Endothelial cell of umbilical vein (primary cell): ENCODE measurements at places on chromosomes 5 and 9. TPM values are rescaled to one million over a fixed set of nuclear protein-coding genes. Genes with fewer than 3 reads are reported as not detected.
A peak's percentile ranks its signal among the peaks of the same experiment; 100 is the strongest.

DNA sequence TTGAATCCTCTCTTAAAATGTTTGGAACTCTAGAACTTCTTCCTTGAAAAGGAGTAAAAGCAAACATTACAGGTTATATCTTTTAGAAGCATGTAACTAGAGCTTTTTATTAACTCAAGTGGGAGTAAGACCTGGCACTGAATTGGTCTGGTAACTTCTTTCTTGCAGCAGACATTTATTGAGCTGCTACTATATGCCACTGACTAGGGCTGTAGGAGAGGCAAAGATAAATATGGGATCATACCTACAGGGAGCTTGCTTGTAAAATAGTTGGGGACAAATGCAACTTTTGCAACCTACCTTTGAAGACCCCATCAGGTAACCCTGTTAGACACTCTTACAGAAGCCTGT is 231.9 kb upstream of the TUT7 start:
- no peak for DNase-seq

DNA sequence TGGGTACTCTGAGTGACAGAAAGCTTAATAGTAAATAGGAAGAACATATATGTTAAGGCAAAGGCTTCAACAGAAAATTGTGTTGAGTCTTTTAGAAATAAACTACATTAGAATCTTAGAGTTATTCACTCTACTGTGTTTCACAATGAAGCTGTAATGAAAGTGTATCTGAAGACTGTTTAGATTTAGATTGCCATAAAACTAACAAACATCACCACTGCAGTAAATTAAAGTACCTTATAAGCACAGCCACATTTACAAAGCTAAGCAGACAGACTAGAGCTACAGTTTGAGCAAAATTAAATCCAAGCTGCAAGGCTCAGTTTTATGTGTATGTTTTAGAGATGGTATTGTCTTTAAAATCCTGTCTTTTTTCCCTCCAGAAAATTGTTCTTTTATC is 172.4 kb downstream of the PBX3 start:
- DNase-seq, result no peak

The MEF2C gene
- 58.3 and 67.7 TPM in 2 replicates for total RNA-seq

- DNase-seq, result no peak
These were observed 10.1 kb downstream of the EEIG1 start for GRCh38 chr9:127970401-127971313.

DNA sequence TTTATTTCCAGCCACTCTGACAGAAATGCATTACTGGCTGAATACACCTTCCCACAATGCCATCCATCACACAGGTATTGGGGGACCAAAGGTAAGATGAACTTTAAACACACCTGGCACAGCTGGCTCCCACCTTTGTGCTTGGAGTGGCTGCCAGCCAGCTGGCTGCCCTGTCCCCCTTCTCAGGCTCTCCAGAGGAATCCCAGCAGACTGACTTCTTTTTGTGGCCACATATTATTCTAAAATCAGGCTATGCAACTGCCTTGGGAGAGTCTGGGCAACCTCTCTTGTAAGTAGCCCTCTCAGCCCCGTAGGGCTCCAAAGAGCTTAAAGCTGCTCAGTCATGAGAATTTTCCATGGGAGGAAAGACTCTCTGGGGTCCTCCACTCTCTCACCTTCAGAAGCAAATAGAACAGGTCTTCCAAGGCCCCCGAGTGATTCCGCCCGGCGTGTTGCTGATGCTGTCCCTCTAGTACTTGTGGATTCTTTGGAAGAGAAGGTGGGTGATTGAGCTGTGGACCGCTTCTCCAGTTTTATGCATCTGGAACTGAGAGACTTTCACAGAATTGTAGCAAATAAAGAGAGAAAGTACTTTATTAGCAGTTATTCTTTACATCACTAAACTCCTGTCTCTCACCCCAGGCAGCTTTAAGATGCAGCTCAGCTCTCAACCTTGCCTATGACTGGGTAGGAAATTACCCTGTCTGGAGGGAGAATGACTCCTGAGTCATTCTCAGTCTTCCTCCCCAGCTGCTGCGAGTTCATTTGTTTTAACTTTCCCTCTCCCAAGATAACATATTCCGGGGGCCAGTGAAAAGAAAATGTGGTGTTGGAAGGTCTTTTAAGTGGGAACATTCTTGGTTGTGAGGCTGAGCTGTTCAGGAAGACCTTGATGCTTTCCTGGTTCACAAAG is 159.4 kb upstream of the PITX1 start:
- peak; percentile 80 for DNase-seq

- no peak for DNase-seq
These were observed 213.3 kb downstream of the PCSK1 start for GRCh38 chr5:96219580-96220281.

GRCh38 chr5:166024970-166025369 is 2266.5 kb upstream of the WWC1 start:
- DNase-seq, result no peak

The HAVCR1 gene
- total RNA-seq, result not detected in 2 replicates

The LIFR gene
- 34.9 and 36.4 TPM in 2 replicates for total RNA-seq

- DNase-seq, result no peak
These were observed 5.3 kb downstream of the TXNDC15 start for GRCh38 chr5:134879456-134879855.

The FBN2 gene
- total RNA-seq, result 57.4 and 61.6 TPM in 2 replicates

DNA sequence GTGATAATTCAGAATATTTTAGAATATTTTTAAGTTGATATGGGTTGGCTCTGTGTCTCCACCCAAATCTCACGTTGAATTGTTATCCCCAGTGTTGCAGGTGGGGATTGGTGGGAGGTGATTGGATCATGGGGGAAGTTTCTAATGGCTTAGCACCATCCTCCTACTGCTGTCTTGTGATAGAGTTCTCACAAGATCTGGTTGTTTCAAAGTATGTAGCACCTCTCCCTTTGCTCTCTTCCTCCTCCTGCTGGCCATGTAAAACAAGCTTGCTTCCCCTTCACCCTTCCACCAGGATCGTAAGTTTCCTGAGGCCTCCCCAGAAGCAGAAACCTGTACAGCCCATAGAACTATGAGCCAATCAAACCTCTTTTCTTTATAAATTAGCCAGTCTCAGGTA is 214.6 kb upstream of the C9orf72 start:
- no peak for DNase-seq

GRCh38 chr9:121280715-121281613 is 13.0 kb downstream of the GSN start:
- no peak for DNase-seq

DNA sequence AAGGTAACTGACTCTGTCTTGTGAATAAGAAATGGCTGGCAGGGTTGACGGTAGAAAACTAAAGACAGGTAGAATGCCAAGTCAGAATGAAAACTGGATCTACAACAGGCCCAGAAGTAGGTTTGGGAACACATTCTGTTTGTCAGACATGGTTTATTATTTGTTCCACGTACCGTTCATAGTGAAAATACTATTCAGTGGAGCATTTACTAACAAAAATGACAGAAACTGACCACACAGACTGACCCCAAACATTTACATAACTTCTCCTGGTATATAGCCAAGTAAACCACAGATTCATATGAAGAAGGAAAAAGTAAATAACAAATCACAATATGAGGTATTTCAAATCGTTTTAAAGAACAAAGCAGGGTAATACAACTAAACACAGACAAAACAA is 73.7 kb downstream of the SLC38A9 start:
- no peak for DNase-seq

DNA sequence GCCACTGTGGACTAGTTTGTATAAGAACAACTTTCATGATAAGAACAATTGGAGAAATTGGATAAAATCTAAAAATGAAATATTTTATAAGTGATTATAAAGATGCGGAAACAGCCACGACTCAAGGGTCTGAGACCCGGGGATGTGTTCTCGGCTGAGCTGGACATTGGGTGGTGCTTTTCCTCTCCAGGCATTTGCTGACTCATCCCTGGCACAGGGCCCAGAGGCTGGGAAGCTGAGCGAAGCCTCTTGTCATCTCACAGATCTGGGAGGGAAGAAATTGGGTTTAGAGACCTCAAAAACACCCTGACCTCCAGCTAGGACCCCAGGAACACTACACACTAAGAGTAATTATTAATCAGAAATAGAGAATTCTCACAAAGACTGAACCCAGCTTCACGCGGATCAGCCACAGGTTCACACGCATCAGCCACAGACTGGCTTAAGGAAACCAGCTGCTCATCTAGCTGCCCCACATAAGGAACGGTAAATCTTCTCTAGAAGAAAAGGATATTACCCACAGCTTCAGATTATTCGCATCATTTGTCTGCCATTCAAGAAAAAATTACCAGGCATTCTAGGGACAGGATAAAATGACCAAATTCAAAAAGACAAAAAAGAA is 2.8 kb upstream of the OR2V1 start:
- DNase-seq, result peak; percentile 68

DNA sequence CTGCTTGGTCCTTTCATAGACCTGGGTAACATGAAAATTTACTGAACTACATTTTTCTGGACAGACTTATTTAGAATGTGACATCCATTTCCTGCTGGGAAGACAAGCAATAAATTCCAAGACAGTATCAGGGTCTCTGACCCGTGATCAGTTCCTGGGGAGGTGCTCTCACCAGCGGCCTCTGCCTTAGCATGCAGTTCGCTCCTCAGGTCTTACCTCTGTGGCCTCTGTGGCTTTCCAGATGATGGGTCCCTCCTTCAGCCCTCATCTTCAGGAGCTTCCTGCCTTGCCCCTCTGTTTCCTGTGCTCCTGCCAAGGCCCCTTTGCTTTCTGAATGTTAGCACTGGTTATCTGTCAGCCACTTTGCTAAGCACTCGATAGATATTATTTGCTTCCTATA is 66.4 kb downstream of the CMYA5 start:
- no peak for DNase-seq

DNA sequence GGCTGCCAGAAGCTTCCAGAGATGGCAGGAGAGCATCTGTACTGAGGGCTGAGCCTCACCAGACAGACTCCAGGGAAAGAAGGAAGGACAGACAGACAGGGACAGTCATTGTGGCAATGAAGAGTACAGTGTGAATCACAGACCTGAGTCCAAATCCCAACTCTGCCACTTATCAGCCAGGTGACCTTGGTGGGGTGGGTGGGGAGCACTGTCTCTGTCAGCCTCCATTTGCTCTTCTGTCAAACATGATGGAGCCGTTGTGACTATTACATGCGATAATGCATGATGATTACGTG is 85.9 kb upstream of the FSTL4 start:
- no peak for DNase-seq

DNA sequence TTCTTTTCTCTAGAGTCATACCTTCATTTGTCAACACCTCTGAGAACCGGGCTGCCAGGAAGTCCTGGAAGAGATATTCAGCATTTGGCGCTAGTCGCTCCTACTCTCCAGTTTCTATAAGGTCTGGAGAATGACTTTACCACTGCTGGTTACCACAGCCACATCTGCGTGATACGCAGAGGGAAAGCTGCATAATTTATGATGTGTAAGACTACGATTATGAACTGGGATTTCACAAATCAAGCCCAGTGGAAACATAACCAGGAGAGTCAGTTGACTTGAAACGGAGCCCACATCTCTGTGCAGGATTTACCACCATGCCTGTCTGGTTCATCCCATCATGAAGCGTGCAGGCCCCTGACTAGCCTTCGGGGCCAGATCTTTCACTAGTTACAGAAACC is 72.6 kb downstream of the FGF1 start:
- no peak for DNase-seq

DNA sequence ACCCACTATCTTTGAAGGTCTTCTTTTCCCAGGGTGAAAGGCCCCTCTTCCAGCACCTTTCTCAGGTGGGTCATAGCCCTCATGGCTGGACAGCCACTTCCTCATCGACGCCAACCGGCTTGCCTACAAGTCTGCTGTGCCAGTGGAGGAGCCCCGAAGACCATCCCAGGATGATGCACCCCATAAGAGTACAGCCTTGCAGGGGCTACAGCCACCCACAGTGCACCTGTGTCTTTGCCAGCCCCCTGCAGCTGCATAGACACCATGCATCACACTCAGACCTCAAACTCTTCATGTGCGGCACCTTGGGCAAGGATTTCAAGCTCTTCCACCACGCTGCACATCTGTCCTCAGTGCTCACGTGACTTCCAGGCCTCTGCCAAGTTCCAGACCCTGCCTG is 173.4 kb downstream of the SLF1 start:
- no peak for DNase-seq

DNA sequence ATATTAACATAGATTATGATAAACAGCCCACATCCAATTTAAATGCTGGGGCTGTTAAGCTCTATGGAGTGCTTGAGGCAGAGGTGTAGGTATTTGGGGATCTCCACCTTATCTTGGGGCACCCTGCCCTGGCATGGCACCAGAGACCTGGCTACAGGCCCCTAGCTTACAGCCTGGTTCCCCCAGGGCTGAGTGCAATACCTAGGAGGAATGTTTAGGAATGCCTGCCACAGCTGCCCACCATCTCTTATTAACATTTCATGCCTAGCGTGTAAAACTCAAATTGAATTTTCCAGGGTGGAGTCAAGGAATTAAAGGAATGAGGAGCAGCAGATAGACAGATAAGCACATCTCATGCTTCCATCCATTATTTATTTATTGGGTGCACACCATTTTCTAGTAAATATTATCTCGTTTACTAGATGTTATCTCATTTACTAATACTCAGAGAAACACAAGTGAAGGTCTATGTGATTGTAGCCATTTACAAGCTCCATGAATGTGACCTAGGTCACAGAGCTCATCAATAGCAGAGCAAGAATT is 55.6 kb upstream of the TNFSF8 start:
- no peak for DNase-seq

DNA sequence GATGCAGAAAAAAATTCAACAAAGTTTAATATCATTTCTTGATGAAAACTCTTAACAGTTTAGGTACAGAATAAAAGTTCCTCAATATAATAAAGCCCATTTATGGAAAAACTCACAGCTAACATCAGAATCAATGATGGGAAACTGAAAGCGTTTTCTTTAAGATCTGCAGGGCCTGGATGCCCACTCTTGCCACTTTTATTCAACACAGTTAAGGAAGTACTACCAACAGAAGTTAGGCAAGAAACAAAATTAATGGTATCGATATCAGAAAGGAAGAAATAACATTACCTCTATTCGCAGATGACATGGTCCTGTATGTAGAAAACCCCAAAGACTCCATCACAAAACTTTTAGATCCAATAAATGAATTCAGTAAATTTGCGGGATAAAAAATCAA is 542.4 kb upstream of the RGMB start:
- DNase-seq, result no peak

- no peak for DNase-seq
These were observed 407.6 kb downstream of the DNAH5 start for GRCh38 chr5:13536933-13537332.

The ISL1 gene
- 0.53 and 1.1 TPM in 2 replicates for total RNA-seq

DNA sequence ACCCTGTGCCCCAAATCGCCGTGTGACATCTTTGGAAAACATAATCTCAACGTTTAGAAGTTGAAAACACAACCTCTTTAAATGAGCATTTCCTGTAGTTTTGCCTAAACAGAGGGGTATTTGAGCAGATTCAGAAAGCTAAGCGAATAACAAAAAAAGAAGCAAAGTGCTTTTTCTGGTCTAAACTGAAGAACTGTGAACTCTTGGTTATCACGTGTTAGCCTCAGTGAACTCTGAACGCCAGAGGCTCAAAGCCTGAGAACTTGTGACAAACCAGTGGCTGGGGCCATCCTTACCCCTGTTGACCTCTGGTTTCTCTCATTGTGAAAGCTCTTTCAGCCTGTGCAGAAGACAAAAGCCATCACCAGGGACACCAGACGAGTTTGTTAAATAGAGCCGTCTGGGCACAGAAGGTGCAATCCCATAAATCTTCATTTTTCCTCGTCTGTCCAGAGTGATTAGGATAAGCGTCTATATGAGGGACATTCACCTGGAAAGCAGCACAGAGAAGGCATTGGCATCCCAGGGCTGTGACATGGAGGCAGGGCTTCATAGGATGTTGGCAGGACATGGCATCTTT is 61.4 kb upstream of the ICE1 start:
- DNase-seq, result no peak

The PAEP gene
- not detected in 2 replicates for total RNA-seq
